Stimulated activated CD8-positive, alpha-beta memory T cell treated with anti-CD3 and anti-CD28 coated beads, Interleukin-7, amount 100 ng/mL, for 1 hour (primary cell): ENCODE measurements at places on chromosomes 2 and 18.

DNA sequence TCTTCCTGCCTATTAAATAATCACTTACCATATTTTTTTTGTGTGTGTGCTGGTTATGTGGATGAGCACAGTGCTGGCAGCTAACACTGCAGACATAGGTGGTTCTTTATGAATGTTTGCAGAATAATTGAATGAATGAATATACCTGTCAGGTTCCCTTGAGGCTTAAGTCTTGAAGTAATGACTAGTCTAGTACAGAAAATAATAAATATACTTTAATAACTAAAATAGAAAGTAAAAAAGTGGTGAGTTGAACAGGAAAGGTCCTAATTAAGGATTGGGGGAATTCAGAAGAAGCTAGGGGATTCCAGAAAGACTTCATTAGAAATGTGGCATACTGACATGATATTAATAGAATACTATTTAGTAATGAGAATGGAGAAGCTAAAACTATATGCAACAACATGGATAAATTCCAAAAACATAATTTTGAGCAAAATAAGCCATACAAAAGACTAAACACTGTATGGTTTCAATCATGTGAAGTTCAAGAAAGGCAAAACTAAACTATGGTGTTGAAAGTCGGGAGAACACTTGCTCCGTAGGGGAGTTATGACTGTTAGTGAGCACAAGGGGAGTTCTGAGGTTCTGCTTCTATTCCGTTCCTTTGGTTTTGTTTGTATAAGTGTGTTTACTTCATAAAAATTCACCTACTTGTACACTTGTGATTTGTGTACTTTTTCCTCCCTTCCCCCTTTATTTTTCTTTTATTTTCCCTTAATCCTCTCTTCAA is 464.6 kb downstream of the MTX2 start:
- no peak for DNase-seq

DNA sequence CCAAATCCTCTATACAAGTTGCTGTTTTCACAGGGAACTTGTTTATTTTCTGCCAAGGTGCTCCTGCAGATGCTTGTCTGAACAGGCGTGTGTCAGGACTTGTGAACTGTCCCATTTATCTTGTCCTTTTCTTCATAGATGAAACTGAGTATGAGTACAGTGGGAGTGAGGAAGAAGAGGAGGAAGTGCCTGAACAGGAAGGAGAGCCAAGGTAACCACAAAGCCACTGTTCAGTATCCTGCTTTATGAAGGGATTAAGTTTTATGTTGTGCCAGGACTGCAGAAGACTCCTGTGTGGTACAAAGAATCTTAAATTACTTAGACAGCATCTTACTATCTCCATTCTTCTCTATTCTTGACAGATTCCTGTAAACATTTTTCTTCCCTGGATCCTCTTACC is 145.0 kb downstream of the MAP4K4 start:
- no peak for DNase-seq

DNA sequence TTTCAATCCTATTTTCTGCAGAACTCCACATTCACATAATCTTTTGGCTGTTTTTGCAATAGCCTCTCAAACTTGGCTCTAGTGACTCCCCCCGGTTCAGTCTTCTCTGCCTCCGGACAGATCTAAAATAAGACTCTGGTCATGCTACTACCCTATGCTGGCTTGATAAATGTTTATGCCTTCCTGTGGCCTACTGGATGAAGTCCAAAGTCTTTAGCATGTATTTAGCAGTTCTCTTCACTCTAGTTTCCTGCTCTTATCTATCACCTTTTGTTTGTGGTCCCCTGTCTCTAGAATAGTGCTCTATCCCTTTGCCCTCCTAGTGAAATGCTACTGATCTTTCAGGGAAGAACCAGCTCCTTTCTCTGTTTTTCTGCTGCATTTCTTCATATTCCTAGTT is 14.4 kb downstream of the ADCYAP1 start:
- DNase-seq, result no peak

GRCh38 chr18:74892066-74892627 is 294.5 kb downstream of the ZNF407 start:
- DNase-seq, result no peak

- DNase-seq, result no peak
Observed at GRCh38 chr2:184554736-184555135, 43.6 kb upstream of the ZNF804A start.

GRCh38 chr2:86229221-86229620 is 30.0 kb downstream of the MRPL35 start:
- DNase-seq, result no peak
